ENCODE measurements at places on chromosomes 16 and 17. TPM values are rescaled to one million over a fixed set of nuclear protein-coding genes. Genes with fewer than 3 reads are reported as not detected.

The KRTAP2-2 gene
- total RNA-seq, result not detected

The CHCT1 gene
- not detected for total RNA-seq

The NPEPPS gene
- total RNA-seq, result 107 TPM

The MAF gene
- total RNA-seq, result 31.4 TPM

The SKAP1 gene
- total RNA-seq, result 2.1 TPM

The HS3ST2 gene
- 2.7 TPM for total RNA-seq

The FBXW10 gene
- total RNA-seq, result not detected

The CCL17 gene
- not detected for total RNA-seq

The PRRT2 gene
- total RNA-seq, result 15.0 TPM

The MLYCD gene
- 3.0 TPM for total RNA-seq

The ZFP90 gene
- 35.6 TPM for total RNA-seq

The BIRC5 gene
- total RNA-seq, result 22.0 TPM

The CCDC40 gene
- 7.7 TPM for total RNA-seq

The C1QL1 gene
- not detected for total RNA-seq

The ZNF276 gene
- total RNA-seq, result 25.4 TPM

The DNAI2 gene
- not detected for total RNA-seq

The CDH1 gene
- 3.1 TPM for total RNA-seq

The HOXB4 gene
- 6.5 TPM for total RNA-seq

The KRTAP1-5 gene
- not detected for total RNA-seq
